Lung (tissue), 17 donors: ENCODE measurements at places on chromosomes 7 and 10. TPM values are rescaled to one million over a fixed set of nuclear protein-coding genes. Genes with fewer than 3 reads are reported as not detected.
A peak's percentile ranks its signal among the peaks of the same experiment; 100 is the strongest.

DNA sequence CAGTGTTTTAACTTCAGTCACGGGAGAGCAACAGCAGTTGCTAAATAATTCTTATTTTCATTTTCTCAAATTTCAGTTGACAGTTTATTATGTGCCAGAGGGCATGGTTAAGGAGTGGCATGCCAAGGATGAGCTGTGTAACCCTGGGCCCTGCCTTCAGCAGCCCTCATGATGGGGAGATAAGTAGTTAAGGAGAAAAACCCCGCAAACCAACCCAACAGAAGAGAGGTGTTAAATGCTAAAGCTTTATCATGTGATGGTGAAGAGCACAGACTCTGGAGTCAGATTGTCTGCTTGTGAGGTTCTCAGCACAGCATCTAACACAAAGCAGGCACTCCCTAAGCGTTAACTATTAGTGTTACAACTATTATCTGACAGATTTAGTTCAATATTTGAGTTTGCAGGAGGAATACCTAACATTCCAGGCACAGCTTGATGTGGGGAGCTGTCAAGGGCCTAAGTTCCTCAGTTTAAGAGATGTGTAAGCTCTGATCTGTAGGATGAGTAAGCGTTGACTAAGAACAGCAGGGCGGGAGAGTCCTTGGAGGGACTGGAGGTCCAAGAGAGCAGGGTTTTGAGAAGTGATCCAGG is 29.6 kb downstream of the STAM start:
- no peak overlapping the region for H3K4me3 ChIP-seq
- H3K27me3 ChIP-seq: no peaks in the 10 kb centered on the region
- H3K27ac ChIP-seq: no peak overlapping the region
- DNase-seq: no peak

Gene DNAJB12
- total RNA-seq: 38.7 TPM

- H3K4me3 ChIP-seq: no peak overlapping the region
- no peak for DNase-seq
- H3K4me1 ChIP-seq: no peaks in the 10 kb centered on the region
- peaks cover 2% of the 10 kb centered on the region for H3K36me3 ChIP-seq
- no peaks in the 10 kb centered on the region for H3K27me3 ChIP-seq
These were observed 16.0 kb downstream of the AKR1C8 start for GRCh38 chr10:5168897-5169420.

Gene RELN
- 3.3 TPM for total RNA-seq

DNA sequence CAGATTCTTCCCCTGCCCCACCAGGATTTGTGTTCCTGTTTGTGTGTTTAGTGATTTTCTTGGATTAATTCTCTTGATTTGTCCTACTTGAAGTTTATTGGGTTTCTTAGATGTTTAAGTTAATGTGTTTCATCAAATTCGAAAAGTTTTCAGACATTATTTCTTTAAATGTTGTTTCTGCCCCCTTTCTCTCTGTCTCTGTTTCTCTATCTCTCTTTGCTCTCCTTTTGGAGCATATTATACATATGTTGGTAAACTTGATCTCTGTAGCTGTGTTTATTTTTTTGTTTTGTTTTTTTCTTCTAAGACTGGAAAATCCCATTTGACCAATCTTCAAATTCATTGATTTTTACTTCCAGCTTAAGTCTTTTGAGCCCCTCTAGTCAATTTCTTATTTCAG is 115.6 kb downstream of the ZNF277 start:
- DNase-seq: no peak
- no peak overlapping the region for H3K27ac ChIP-seq
- H3K4me1 ChIP-seq: no peaks in the 10 kb centered on the region
- H3K27me3 ChIP-seq: no peaks in the 10 kb centered on the region
- H3K4me3 ChIP-seq: no peak overlapping the region

Gene SFRP5
- 12.8 TPM for total RNA-seq

DNA sequence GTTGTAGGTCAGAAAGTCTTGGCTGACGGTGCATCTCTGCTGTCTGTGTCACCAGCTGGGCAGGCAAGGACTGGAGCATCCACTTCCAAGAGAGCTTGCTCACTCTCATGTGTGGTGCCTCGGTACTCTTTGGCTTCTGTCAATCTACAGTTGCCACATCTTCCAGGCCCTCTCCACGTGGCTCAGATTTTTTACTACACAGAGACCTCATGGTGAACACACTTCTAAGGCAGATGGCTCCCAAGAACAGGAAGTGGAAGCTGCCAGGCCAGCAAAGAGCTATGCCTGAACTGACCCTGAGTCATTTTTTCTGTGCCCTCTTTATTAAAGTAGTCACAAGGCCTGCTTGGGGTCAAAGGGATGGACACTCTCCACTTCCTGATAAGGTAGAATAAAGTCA is 351.5 kb upstream of the AUTS2 start:
- no peaks in the 10 kb centered on the region for H3K4me1 ChIP-seq
- H3K4me3 ChIP-seq: no peak overlapping the region

GRCh38 chr10:42795701-42796100 is 13.1 kb downstream of the BMS1 start:
- no peak overlapping the region for H3K4me3 ChIP-seq
- H3K4me1 ChIP-seq: no peaks in the 10 kb centered on the region
- H3K36me3 ChIP-seq: peaks cover 79% of the 10 kb centered on the region
- H3K27me3 ChIP-seq: no peaks in the 10 kb centered on the region
- DNase-seq: no peak

- no peaks in the 10 kb centered on the region for H3K27me3 ChIP-seq
- H3K4me1 ChIP-seq: peaks cover 27% of the 10 kb centered on the region
- DNase-seq: peak; percentile 27
- no peak overlapping the region for H3K4me3 ChIP-seq
These were observed 329.3 kb downstream of the ARL4A start for GRCh38 chr7:13016592-13017332.

DNA sequence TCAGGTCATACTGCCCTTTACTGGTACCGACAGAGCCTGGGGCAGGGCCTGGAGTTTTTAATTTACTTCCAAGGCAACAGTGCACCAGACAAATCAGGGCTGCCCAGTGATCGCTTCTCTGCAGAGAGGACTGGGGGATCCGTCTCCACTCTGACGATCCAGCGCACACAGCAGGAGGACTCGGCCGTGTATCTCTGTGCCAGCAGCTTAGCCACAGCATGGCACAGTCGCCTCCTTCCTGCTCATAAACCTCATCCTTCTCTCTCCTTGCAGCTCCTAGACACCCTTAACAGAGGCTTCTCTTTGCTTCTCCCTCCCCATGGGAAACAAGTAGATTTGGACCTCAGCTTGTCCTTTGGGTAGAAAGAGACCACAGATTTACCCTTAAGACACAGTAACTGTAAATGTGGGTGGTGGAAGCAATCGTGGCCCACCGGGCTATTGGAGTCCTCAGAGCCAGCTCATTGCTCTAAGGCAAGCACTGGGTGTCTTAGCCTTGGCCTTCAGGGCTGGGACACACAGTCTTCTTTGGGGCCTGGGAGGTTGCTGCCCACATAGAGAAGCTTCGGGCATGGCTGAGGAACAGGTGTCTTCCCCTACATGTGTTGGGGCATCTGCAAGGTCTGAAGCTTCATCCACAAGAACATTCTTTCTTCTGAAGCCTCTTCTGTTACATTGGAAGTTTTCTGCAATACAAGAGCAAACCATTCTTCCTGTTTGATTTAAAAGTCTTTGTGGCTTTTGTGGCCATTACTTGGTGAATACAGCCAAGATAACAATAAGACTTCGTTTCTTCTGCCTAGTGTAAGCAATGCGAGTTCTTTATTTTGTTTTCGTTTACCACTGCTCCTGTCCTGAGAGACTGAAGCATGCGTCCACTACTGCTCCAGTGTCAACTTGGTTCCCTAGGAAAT is 95.5 kb upstream of the PRSS58 start:
- H3K27ac ChIP-seq: no peak overlapping the region
- DNase-seq: no peak

Gene MDFIC
- total RNA-seq: 37.3 TPM

Gene CFAP46
- total RNA-seq: 18.8 TPM
